ENCODE measurements at places on chromosomes 5 and 9.

DNA sequence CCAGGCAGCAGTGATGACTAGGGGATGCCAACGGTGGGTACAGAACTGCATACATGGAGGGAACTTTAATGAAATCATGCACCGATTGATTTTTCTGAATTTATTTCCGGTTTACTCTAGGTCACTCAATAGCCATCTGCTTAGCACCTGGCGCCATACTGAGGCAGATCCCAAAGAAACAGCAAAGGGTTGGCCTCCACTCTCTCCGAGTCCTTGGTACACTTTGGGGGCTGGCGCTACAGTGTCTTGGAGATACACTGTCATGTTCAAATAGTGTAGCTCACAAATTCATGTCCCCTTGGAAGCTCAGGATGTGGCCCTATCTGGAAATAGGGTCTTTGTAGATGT is 116.3 kb downstream of the BOD1 start:
- DNase-seq: no peak

DNA sequence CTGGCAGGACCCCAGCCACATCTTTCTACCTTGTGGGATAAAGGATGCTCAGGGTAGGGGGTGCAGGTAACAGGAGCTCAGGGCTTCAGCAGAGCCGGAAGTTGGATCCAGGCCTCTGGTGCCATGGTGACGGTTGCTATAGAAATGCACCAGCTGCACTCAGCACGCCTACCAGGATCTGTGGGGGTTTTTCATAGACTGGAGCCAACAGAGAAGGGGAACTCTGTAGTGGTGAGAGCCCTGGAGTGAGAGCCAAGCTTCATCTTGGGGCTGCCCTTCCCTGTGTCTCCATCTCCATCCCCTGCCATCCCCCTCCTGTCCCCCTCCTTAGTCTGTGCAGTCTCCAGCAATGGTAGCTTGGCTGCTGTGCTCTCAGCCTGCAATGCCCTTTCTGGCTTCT is 27.5 kb upstream of the BOD1 start:
- DNase-seq: no peak

- no peak for DNase-seq
Observed at GRCh38 chr9:92864152-92864551, 13.7 kb downstream of the ZNF484 start.

DNA sequence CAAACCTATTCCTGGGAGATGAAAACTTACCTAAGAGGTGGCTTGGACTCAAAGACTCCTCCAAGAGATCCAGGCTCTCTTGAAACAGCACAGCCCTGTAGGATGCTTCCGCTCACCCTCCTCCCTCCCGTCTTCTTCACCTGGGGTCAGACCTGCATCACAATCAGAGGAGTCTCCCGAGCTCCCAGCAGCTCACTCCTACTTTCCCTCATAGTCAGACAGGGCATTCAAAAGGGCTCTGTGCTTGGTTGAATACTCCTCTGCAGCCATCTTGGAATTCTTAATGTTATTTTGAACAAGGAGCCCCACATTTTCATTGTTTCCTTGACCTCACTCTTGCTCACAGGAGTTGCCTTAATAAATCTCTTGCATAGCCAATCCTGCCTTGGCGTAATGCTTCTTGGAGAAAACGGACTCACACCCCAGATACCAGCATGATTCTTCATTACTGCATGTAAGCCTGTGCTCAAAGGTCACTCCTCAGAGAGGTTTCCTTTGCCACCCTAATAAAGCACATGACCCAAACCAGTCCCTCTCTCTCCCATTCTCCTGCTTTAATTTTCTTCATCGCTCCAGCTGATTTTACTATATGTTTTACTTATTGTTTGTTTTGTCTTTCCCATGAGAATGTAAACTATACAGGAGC is 47.1 kb upstream of the IFNK start:
- DNase-seq: no peak

DNA sequence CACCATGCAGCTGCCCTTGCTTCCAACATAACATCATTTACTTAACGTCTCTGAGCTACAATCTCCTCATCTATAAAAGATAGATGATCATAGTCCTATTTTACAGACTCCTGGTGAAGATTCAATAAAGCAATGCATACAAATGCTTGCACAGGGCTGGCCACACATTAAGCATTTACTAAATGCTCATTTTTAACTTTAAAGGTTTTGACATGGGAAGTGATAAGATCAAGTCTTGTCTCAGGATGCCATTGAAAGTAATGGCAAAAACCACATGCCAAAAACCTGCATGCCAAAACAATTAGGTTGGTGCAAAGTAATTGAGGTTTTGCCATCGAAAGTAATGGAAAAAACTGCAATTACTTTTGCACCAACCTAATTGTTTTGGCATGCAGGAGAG is 181.2 kb upstream of the ADRA1B start:
- no peak for DNase-seq

DNA sequence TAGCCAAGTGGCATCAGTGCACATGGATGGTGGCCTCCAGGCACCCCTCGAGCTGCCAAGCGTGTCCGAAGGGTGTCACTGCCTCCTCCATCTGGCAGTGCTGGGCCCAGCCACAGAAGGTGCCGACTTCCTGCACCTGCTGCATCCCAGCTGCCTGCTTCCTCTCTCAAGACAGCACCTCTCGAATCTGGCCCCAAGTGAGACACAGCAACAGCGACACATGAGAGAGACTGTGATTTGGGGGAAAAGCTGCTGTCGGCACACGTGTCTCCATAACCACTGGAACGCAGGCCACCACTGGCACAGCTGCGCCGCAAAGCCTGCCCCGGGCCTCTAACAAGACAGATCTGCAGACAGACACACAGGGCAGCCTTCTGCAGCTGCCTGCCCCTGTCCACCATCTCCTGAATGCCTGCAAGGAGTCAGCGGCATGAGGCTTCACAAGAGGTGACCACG is 8.8 kb downstream of the CLPTM1L start:
- DNase-seq: no peak

GRCh38 chr5:91007780-91008402 is 375.2 kb downstream of the ARRDC3 start:
- DNase-seq: no peak

DNA sequence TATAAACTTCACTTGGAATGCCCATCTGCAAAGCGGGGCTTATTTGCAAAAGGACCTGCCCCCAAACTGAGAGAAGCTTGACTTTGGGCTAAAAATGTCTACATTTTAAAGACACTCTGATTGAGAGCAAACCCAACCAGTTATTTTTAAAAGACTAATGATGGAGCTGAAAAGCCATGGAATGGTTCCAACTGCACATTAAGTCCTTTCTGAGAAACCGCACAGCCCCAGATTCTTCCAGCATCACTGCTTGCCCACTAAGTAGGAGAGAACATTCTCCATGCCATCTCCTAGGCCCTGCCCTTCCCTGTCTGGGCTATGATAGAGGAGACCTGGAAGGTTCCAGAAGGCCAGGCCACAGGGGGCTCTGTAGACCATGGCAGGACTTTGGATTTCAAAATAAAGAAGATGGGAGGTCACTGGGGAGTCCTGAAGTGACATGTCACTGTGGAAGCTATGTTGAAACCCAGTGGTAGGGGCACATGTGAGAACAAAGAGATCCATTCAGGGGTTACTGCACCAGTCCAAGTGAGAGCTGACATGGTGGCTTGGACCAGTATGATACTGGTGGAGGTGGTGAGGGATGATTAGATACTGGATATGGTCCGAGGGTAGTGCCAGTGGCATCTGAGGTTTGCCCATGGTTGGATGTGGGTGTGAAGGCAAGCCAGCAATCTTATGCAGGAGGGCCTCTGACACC is 179.2 kb downstream of the DAB2IP start:
- DNase-seq: no peak

Measured in NCI-H1694 treated with DMSO at 0.1 percent for 48 hours (cell line).